ENCODE measurements at places on chromosomes 5 and 9. TPM values are rescaled to one million over a fixed set of nuclear protein-coding genes. Genes with fewer than 3 reads are reported as not detected.

The SCGB3A2 gene
- not detected for total RNA-seq

The GPRIN1 gene
- 2.7 TPM for total RNA-seq

The ECSCR gene
- not detected for total RNA-seq

The FYB1 gene
- 72.8 TPM for total RNA-seq

The GLRA1 gene
- not detected for total RNA-seq

The ORM2 gene
- not detected for total RNA-seq

The ZNF608 gene
- 0.47 TPM for total RNA-seq

The UAP1L1 gene
- 22.0 TPM for total RNA-seq

The ALDH7A1 gene
- total RNA-seq, result 0.81 TPM

The IFNA2 gene
- total RNA-seq, result not detected

The CTXN3 gene
- not detected for total RNA-seq

The PCDHA4 gene
- total RNA-seq, result not detected

- H3K27me3 ChIP-seq, result no peaks in the 10 kb centered on the region
- no peak overlapping the region for H3K4me3 ChIP-seq
- H3K27ac ChIP-seq, result no peak overlapping the region
- H3K36me3 ChIP-seq, result peaks cover 33% of the 10 kb centered on the region
- DNase-seq, result no peak
Measured at GRCh38 chr5:64923151-64923685, 154.5 kb downstream of the CWC27 start.

GRCh38 chr5:179776411-179776938 is 17.3 kb upstream of the LTC4S start:
- no peak overlapping the region for H3K4me3 ChIP-seq
- H3K27me3 ChIP-seq, result no peaks in the 10 kb centered on the region
- no peak for DNase-seq
- peaks cover 18% of the 10 kb centered on the region for H3K4me1 ChIP-seq
- H3K36me3 ChIP-seq, result peaks cover 10% of the 10 kb centered on the region

- no peaks in the 10 kb centered on the region for H3K27me3 ChIP-seq
- H3K36me3 ChIP-seq, result no peaks in the 10 kb centered on the region
- H3K4me1 ChIP-seq, result no peaks in the 10 kb centered on the region
Measured at GRCh38 chr5:158451203-158451992, 592.5 kb upstream of the CLINT1 start.

DNA sequence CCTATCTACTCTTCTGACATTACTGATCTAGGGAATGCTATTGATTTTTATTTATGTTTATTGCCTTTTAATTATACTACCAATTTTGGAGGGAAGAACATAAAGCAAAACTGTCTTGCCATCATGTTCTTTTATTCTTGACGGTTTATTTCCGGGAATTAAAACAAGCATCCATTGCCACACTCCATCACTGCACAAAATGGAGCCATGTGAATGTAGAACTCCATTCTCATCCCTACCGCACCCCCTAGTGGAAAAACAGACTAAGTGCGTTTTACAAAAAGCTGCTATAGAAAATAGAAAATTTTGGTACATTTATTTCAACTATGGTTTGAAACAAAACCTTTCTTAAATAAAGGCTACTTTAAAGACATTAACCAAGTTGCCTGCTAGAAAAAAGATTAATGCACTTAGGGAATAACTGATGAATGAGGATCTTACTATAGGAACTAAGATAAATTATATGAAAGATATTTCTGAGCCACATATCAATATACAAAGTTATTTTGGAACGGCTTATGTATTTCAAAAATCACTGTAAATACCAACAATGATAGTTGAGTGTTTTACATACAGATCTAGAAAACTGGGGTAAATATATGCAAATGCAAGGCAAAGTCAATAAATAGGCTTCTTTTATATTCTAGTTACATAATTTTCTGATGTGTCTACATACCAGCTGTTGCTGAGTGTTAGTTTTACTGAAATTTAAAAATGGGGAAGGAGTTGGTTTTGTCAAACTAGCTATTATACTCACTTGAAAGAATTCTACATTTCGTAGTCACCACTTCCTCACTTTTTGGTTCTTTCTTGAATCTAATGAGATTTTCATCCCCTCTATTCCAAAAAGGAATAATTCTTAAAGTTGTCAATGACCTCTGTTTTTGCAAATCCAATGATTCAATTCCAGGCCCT is 26.5 kb downstream of the OXCT1 start:
- H3K27ac ChIP-seq, result no peak overlapping the region
- no peak for DNase-seq
- no peaks in the 10 kb centered on the region for H3K36me3 ChIP-seq
- no peaks in the 10 kb centered on the region for H3K4me1 ChIP-seq
- H3K4me3 ChIP-seq, result no peak overlapping the region

DNA sequence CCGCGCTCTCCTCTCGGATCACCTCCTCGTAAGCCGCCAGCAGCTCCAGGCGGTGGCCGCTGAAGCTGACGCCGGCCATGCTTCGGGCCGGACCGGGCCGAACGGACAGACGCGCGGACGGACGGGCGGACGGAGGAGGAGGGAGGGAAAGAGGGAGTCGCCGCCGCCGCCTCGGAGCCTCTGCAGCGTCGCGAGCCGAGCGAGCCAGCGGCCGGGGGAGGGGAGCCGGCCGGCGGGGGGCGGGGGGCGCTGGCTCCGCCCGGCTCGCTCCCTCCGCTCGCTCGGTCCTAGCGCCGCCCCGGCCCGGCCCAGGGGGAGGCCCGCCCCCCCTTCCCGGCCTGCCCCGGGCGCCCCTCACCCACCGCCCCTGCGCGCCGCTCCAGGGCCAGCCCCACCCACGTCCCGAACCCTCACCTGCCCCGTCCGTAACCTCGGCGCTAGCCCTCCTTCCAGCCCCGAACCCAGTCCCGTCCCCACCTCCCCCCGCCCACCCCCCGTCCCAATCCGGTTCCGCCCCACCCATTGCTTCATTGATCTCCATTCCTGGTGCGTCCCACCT is at the start of gene DBN1:
TSS of gene DBN1 (minus strand) at position 192 of the 559 bp plus-strand sequence. CDS start at position 79, 113 bp downstream.
- H3K36me3 ChIP-seq, result no peaks in the 10 kb centered on the region
- no peak for DNase-seq
- H3K27me3 ChIP-seq, result peaks cover 7% of the 10 kb centered on the region
- no peak within 1 kb of the TSS for H3K27ac ChIP-seq

DNA sequence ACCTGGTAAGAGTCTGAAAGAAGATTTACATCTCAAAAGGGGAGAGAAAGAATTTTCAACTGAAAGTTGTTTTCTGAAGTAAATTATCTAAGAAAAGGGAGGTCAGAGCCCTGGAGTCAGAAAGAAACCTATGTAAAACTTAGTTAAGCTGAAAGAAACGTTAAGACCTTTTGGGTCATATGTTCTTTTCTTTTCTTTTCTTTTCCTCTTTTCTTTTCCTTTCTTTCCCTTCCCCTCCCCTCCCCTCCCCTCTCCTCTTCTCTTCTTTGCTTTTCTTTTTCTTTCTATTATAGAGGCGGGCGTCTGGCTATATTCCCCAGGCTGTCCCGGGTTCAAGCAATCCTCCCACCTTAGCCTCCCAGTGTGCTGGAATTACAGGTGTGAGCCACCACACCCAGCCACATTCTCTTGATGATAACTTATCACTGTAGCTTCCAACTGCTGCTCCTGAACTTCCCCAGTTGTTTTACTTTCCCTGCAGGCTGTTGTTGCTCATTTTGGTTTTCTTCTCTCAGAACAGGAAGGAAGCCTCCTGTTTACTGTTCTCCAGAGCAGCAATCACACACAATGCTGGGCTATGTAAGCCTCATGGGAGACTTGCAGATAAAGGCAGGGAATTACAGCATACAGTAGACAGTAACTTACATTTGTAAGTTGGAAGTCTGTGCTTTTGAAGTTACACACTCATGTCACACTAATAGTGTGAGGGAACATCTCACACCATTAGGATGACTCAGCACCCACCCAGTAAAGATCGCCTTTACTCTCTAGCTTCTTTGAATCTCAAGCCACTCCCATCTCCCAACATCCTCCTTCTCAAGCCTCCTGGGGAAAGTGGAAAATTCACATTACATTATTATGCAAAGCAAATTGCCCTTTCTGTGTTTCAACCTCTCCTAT is 2216.6 kb upstream of the WWC1 start:
- H3K27me3 ChIP-seq, result no peaks in the 10 kb centered on the region
- no peak overlapping the region for H3K27ac ChIP-seq
- H3K36me3 ChIP-seq, result peaks cover 6% of the 10 kb centered on the region
- no peak for DNase-seq

DNA sequence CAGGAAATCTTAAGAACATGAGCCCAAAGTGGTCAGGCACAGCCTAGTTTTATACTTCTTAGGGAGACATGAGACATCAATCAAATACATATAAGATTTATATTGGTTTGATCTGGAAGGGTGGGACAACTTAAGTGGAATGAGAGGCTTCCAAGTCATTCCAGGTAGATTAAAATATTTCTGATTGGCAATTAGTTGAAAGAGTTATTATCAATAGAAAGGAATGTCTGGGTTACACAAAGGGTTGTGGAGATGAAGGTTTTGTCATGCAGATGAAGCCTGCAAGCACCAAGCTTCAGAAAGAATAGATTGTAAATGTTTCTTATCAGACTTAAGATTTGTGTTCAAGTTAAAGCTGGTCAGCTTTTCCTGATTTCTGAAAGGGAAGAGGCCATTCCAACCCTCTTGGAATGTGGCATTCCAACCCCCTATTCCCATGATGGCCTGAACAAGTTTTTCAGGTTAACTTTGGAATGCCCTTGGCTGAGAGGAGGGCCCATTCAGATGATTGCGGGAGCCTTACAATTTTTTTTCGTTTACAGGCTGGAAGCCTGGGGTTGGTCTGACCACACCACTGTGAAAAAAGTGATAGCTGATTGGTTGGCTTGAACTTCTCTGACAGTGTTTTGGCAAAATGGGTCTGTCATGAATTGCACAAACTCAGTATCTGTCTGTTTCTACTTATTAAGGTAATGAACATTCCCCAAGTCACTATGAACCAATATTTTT is 245.6 kb upstream of the RAI14 start:
- H3K27ac ChIP-seq, result no peak overlapping the region
- no peak for DNase-seq
- H3K27me3 ChIP-seq, result peaks cover 8% of the 10 kb centered on the region
- no peak overlapping the region for H3K4me3 ChIP-seq
- H3K36me3 ChIP-seq, result no peaks in the 10 kb centered on the region
- no peaks in the 10 kb centered on the region for H3K4me1 ChIP-seq

- no peaks in the 10 kb centered on the region for H3K4me1 ChIP-seq
- no peak for DNase-seq
- H3K36me3 ChIP-seq, result no peaks in the 10 kb centered on the region
- H3K4me3 ChIP-seq, result no peak overlapping the region
Measured at GRCh38 chr5:167964529-167964928, 326.9 kb upstream of the WWC1 start.

DNA sequence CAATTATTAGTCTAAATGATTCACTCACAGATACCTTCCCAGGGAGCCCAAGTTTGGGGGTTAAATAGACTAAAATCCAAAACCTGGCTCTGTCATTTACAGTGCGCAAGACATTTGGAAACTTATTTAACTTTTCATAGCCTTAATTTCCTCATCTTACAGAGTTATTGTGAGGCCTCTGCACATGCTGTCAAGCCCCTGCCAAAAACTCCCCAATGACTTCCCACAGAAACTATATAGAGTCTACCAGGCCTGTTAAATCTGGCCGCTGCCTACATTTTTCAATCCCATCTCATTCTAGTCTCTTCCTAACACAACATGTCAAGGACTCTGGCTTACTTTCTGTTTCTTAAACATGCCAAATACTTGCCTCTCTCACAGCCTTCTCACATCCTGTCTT is 412.5 kb downstream of the ELAVL2 start:
- H3K4me3 ChIP-seq, result no peak overlapping the region
- no peaks in the 10 kb centered on the region for H3K36me3 ChIP-seq
- no peak overlapping the region for H3K27ac ChIP-seq
- no peak for DNase-seq
- no peaks in the 10 kb centered on the region for H3K4me1 ChIP-seq

DNA sequence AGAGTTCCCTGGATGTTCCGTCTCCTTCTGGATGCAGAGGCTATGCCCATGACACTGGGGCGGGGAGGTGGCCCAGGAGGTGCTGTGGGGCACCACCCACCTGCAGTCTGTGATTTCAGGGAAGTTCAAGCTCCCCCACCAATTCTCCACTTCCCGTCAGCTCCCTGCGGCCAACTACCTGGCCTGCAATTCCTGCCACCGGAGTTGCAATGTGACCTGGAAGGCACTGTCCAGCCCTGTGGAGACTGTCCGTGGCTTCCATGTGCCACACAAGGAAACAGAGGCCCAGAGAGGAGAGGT is 16.6 kb downstream of the GFI1B start:
- no peaks in the 10 kb centered on the region for H3K27me3 ChIP-seq
- no peak overlapping the region for H3K4me3 ChIP-seq
- peaks cover 31% of the 10 kb centered on the region for H3K4me1 ChIP-seq
- H3K27ac ChIP-seq, result no peak overlapping the region
- DNase-seq, result no peak

DNA sequence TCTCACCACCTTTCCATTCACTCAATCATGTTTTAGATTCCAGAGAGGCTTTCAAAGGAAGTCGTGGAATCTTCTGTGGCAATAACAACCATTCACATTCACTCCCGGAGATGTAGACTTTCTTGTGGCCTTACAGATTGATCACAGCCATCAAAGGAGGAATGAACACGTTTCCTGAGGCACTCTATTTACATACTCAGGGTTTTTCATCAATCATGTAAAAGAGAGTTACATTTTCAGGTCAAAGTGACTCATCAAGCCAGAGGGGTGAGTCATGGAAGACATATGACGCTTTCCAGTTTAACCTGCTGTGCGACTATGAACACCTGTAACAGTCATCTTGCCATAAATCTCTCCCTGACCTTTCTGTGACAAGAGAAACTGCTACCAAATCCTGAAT is 39.3 kb upstream of the RAD23B start:
- no peaks in the 10 kb centered on the region for H3K36me3 ChIP-seq
- H3K4me3 ChIP-seq, result no peak overlapping the region

DNA sequence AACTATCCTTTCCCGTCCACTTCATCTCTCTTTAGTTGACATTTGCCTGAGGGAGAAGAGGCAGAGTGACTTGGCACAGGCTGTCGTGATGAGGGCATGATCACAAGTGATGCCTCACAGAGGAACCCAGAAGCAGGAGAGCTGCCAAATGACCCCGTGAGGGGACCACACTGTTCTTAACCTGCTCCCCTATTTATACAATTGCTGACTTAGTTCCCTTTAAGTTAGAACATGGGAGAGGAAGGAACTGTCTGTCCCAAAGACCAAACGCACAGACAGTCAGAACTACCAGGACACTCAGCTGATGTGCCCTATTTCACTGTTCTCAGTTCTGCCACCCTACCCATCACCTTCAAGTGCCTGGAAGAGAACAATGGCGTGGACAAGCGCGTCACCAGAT is 73.7 kb downstream of the SLC1A3 start:
- no peaks in the 10 kb centered on the region for H3K36me3 ChIP-seq
- DNase-seq, result no peak
- H3K4me3 ChIP-seq, result no peak overlapping the region
- H3K27ac ChIP-seq, result no peak overlapping the region
- peaks cover 8% of the 10 kb centered on the region for H3K27me3 ChIP-seq

GRCh38 chr5:129125819-129126218 is 31.3 kb downstream of the ISOC1 start:
- peak overlapping the region; percentile 75 for H3K4me3 ChIP-seq
- H3K36me3 ChIP-seq, result no peaks in the 10 kb centered on the region
- no peaks in the 10 kb centered on the region for H3K27me3 ChIP-seq
- H3K27ac ChIP-seq, result peak overlapping the region; percentile 93

GRCh38 chr5:114330916-114331531 is 30.8 kb upstream of the KCNN2 start:
- no peaks in the 10 kb centered on the region for H3K27me3 ChIP-seq
- no peak for DNase-seq
- H3K27ac ChIP-seq, result no peak overlapping the region
- H3K4me3 ChIP-seq, result no peak overlapping the region
